ENCODE measurements at places on chromosomes 12 and 14. TPM values are rescaled to one million over a fixed set of nuclear protein-coding genes. Genes with fewer than 3 reads are reported as not detected.

TCL1B gene
- not detected for total RNA-seq

- no peak for DNase-seq
Measured at GRCh38 chr12:27274706-27275105, 30.6 kb downstream of the STK38L start.

DNA sequence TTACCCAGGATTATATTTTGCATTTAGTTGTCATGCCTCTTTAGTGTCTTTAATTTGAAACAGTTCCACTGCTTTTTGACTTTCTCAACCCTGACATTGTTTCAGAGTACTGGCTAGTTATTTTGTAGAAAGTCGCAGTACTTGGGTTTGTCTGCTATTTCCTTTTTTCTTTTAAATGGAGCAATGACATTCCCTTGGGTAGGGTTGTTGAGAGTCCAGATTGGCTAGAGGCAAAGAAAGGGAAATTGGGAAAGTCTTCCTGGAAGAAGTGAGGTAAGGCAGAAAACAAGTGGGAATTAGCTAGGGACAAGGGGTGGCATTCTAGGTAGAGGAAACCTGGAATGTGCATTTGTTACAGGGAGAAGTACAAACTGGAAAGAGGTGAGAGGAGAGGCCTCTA is 245.9 kb downstream of the EMP1 start:
- DNase-seq = no peak

DNA sequence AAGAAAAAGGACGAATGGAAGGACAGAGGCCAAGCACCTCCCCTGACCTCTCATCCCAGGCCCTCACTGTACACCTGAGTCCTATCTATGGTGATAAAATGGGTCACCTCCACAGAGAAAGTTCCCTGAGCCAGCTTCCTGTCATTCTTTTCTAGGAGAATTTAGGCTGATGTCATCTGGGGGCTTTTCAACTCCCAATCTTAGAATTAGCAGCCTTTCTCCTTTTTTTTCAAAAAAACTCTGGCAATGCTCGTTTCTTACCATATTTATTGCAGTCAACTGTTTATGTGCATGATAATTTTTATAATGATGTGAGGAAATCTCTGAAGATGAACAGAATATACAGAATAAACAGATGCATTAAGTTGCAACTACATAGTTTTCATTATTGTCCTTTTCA is 177.6 kb downstream of the SNAPC1 start:
- no peak for DNase-seq

RND1 gene
- total RNA-seq = 1.0 TPM

- DNase-seq = no peak
Measured at GRCh38 chr12:25801734-25802133, 156.7 kb upstream of the RASSF8 start.

GRCh38 chr14:102786768-102787167 is 9.5 kb downstream of the TRAF3 start:
- no peak for DNase-seq

GRCh38 chr12:104618691-104619090 is 161.9 kb downstream of the CHST11 start:
- DNase-seq = no peak

GARIN6 gene
- not detected for total RNA-seq

DNA sequence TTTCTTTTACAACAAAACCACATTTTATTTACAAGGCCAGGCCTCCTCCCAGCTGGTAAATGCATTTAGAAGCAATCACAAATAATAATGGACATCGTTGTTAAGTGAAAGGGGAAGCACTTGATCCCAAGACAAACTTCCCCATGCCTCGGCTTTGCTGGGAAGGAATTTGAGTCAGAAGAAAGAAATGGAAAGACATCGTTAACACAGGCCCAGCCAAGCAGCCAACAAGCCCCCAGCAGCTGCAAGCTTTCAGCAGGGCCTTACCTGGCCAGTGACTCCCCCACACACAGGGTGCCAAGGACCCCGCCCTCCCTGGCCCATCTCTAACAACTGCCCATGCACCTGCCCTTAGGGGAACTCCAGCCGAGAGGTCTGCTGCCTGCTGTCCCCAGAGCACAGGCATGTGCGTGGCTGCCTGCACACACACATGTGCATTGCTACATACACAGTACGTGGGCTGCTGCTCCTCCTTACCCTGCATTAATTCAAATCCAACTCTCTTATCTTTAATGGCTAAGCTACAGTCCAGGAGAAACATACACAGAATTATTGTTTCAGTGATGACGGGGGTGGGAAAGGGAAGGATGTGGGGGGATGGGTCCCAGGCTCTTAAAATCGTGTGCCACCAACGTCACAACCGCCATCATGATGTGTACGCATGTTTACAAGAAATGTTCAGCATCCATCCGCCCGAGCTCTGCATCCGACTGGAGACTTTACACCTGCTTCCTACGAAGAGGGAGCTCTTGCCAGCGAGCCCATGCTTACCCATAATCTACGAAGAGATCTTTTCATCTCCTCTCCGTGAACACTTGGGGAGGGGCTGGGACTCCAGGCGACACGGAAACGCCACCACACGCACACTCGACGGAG is 9.8 kb downstream of the BCL11B start:
- no peak for DNase-seq

DNA sequence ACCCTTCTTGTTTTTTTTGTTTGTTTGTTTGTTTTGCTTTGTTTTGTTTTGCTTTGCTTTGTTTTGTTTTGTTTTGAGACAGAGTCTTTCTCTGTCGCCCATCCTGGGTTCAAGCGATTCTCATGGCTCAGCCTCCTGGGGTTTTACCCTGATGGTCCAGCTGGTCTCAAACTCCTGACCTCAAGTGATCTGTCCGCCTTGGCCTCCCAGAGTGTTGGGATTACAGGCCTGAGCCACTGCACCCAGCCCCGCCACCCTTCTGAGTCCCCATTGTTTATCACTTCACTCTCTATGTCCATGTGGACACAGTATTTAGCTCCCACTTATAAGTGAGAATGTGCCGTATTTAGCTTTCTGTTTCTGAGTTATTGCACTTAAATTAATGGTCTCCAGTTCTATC is 36.9 kb upstream of the BICD1 start:
- no peak for DNase-seq

DNA sequence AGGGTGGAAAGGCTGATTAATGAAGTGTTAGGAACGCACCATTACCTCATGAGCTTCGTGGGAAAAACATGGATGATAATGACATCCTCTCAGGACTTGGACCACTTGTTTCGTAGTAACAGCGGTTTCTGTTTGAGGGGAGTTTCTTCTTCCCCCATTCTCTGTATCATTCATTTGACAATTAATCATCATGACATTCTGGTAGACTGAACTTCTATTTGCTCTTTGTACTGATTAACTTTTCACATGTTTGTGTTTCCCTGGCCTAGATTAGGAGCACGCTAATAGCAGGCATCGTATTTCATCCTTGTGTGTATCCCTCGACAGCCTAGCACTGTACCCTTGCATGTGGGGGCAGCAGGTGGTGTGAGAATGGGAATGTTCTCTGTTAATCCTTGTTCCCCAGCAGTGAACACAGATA is 8.0 kb downstream of the LRRC74A start:
- peak; percentile 44 for DNase-seq

GRCh38 chr12:91721023-91721422 is 424.6 kb downstream of the BTG1 start:
- no peak for DNase-seq

DNA sequence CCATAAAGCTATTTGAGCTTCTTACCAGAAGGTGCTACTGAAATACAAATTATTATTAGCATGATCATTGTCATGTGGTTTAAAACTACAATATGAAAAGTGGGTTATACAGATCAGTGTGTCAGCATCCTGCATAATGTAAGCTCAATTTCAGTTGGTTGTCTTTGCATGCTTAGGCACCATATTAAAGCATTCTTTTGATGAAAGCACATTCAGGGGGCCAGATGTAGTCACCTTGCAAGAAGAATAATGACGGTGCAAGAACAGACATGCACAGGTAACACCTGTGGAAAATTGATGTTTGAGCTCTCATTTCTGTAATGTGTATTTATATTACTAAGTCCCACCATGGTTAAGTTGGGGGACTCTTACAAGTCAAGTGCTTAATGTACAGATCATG is 123.9 kb downstream of the PAX9 start:
- DNase-seq = no peak

SOAT2 gene
- total RNA-seq = 0.19 TPM

- no peak for DNase-seq
Measured at GRCh38 chr12:78343657-78344056, 513.0 kb downstream of the NAV3 start.

OR11H12 gene
- not detected for total RNA-seq

DNA sequence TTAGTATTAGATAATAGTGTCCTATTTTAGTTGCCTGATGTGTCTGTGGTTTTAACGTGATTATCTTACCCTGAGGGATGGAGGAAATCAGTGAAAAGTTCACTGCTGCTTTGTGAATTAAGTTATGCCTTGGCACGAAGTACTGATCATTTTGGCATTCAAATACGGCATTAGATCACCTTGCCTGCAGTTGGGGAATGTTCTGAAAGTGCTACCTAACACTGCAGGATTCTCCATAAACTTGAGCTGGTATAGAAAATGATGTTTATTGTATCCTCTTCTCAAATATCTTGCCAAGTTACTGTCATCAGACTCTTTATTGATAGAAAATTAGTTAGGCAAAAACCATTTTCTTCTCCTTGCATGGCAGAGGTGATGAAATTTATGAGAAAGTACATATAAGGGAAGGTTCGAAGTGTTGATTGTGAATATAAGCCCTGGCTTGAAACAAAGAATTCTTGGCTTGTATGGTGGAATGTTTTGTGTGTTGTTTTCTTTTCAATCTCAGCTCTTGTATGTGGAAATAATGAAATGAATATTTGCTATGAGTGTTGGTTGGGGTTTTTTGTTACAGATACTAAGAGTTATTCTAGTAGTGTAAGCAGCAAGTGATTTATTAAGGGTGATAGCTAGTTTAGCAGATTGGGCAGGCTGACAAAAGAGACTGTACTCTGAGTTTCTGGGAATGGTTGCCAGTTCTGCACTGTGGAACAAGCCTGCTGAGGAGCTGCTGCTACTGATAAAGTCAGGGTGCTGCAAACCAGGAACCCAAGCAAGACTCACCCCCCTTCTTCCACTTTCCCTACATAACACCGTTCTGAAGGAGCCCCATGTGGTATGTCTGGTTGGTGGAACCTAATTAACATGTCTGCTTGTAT is 448.3 kb downstream of the PCNX1 start:
- DNase-seq = peak; percentile 80

DNA sequence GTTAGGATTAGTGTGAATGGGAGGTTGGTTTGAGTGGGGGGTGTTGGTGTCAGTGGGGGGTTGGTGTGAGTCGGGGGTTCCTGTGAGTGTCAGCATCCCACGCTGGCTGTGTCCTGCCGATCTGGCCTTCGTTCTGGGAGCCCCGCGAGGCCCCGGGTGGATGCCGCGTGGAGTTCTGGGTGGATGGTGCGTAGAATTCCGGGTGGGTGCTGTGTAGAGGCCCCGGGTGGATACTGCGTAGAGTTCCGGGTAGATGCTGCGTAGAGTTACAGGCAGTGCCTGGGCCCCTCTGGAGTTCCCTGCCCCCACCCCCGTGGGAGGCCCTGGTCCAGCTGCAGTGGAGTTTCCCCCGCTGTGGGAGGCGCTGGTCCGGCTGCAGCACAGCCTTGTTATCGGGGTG is 8.7 kb downstream of the NOC4L start:
- no peak for DNase-seq

- no peak for DNase-seq
Measured at GRCh38 chr14:55339770-55340169, 68.5 kb downstream of the FBXO34 start.

DNA sequence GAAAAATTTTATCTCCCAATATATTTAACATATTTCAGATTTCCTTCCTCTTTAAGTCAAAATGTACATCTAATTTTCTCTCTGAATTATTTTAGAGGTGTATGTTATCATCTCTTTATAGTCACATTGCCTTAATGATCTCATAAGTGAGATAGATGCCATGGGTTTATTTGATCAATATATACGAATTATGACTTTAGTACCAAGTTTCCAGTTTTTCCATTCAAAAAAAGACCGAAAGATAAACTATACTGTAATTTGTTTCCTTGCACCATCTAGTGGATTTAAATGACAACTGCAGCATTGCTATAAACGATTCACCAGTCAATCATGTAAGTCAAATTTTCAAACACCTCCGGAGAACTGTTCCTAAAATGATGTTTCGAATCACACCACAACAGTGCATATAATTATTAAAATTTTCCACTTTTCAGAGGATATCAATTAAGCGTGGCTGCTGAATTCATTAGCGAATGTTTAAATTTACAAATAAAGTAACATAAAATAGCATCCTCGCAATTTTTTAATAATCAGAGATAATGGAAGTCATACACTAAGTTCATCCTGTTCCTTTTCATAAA is 419 bp upstream of the ATXN7L3B start:
- DNase-seq = peak; percentile 73

ACSS3 gene
- 21.2 TPM for total RNA-seq

GRCh38 chr14:81298911-81299310 is 78.2 kb upstream of the GTF2A1 start:
- no peak for DNase-seq

LRIG3 gene
- 40.5 TPM for total RNA-seq

DNA sequence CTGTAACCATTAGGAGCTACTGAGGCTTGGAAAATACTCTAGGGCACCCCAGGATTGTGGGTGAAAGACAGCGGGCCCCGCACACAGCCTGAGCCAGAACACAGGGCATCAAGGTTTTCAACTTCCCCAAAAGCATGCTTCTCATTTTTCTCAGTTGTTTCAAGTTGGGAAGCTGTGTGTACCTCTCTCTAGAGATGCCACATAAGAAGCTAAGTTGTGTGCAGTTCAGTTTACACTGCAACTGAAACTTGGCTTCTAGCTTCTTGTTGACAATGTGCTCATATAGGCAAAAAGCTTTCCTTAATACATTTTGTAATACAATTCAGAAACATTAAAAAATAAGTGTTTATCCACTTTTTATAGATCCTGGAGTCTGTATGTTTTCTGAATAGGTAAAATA is 88.1 kb upstream of the PTPRR start:
- DNase-seq = no peak

DNA sequence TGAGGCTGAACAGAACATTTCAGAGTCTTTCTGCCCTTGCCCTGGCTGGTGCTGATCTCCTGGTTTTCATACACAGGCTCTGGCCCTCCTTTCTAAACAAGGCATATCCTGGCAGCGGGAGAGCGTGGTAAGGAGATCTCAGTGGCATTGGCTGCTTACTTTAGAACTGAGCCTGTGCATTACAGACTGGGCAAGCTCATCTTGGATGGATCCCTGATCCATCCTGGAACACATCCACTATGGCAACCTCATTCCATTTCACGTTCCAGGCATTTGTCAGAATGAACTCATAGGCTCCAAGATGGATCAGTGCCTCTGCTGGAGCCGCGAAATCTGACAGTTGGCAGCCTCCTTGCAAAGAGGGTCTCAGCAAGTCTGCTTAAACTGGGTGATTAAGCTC is 224.5 kb upstream of the PELI2 start:
- no peak for DNase-seq

DNA sequence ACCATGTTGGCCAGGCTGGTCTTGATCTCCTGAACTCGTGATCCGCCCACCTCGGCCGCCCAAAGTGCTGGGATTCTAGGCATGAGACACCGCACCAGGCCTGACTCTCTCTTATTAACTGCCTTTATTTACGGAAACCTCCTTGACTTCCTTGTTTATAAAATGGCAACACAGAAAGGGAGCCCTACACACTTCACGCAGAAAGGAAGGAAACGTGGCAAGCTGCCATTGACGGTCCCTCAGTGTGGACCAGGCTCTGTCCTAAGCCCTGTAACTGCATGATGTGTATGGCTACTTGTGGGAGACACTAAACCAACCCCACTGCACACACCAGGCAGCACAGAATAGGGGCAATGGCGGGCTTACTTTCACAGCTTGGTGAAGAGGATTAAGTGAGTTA is 11.7 kb downstream of the CINP start:
- DNase-seq = no peak

- peak; percentile 16 for DNase-seq
Measured at GRCh38 chr14:34711169-34711568, 3.2 kb downstream of the CFL2 start.

GPRC5D gene
- total RNA-seq = 0.25 TPM

DEGS2 gene
- 28.7 TPM for total RNA-seq

TSPAN19 gene
- total RNA-seq = 0.66 TPM

Data from kidney (tissue), 22 donors.